Kidney epithelial cell (primary cell): ENCODE measurements at places on chromosomes 2 and 18.

GRCh38 chr2:192243488-192243887 lies 48.8 kb upstream of the TMEFF2 start:
- DNase-seq: no peak

- DNase-seq: no peak
These were observed 91.2 kb downstream of the GLI2 start for GRCh38 chr2:120826716-120827410.

DNA sequence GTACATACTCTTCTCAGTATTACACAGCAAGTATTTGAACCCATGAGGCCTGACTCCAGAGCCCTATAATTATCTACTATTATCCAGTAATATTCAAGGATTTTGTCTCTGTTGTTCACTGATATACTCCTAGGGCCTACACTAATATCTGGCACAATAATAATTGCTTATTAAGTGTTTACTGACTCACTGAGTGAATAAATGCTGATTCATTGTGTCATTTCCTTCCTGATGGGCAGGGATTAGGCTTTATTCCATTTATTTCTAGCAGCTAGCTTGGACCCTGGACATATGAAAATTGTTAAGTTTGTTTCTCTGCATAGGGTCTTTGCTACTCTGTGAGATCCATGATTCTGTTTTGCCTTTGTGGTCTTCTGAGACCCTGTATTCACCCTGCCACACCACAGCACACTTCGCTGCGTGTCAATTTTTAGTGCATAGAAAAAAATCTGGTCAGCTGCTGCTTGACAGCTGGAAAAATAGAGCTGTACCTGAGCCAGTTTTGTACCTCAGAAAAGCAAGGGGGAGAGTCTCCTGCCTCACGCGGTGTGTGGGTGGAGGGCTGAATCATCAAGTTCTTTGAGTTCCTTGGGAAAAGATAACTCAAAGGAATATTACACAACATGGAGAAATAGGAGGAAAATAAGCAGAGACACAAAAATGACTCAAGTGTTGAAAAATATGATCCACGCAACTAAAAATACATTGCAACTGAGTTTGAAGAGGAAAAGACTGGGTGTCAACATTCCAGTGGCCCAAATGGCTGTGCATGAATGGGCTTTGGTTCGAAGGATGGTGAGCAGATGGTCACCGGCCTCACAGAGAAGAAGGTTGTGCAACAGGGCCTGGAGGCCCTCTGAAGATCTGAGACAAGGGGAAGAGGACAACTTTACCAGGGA lies 18.9 kb upstream of the DPP4 start:
- peak; percentile 80 for DNase-seq

GRCh38 chr2:112588611-112589045 lies 4.2 kb downstream of the CHCHD5 start:
- DNase-seq: no peak

- DNase-seq: no peak
These were observed 21.2 kb upstream of the NTSR2 start for GRCh38 chr2:11691076-11691660.

- DNase-seq: no peak
These were observed 58.0 kb upstream of the ARL5A start for GRCh38 chr2:151886241-151886640.

DNA sequence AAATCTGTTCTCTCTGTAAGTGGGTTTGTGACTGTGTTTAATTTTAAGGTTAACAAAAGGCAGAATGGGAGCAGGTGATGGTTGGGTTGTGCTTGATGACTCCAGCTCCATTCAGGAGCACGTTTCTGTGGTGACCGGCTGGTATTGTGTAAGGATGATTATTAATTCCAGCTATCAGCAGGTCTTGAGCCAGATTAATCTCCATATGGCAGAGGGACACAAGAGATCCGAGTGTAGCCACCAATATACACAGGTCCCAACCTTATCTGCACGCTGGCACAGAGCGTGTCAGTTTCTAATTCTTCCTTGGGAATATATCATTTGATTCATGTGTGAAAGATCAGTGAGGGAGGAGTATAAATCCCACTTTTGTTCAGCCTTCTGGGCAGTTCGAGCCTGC lies 199.0 kb upstream of the DCC start:
- DNase-seq: no peak

DNA sequence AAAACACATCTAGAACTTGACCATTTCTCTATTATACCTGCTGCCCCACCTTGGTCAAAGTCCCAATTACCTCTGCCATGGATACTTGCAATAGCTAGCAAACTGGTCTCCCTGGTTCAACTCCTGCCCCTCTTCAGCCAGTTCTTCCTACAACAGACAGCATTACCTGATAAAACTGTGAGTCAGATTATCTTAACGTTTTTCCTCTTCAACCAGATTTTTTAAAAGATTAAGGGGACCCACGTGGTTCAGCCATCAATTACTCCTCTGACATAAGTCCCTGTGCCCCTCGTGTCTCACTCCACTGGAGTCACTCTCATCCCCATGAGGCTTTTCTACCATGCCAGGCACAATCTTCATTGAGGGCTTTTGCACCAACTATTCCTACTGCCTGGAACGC lies 5.3 kb upstream of the ARHGAP15 start:
- DNase-seq: no peak

- DNase-seq: no peak
These were observed 76.2 kb downstream of the ATAD2B start for GRCh38 chr2:23850564-23851256.

DNA sequence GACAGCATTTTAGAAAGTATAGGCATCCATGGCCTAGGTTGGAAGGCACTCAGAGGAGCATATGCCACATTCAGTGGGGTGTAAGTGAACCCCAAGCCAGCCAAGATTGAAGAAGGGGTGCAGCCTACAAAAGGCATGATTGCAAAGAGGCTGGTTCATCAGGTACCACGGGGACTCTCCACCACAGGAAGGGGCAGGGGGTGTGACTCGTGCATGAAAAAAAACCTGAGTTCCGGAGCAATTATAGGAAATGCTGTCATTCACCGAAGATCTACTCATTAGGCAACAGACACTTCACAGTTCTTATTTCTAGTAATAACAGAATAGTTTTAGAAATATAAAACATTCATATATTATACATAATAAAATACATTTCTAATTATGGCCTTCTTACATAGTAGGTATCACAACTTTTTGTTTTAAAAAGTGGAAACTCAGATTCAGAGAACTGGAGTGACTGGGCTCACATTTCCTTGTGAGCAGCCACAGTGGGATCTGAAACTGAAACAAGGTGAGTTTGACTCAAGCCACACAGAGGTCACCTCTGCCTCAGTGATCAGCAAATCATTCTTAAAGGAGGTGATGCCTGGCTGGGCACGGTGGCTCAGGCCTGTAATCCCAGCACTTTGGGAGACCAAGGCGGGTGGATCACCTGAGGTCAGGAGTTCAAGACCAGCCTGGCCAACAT lies 188.4 kb upstream of the GYPC start:
- DNase-seq: no peak

DNA sequence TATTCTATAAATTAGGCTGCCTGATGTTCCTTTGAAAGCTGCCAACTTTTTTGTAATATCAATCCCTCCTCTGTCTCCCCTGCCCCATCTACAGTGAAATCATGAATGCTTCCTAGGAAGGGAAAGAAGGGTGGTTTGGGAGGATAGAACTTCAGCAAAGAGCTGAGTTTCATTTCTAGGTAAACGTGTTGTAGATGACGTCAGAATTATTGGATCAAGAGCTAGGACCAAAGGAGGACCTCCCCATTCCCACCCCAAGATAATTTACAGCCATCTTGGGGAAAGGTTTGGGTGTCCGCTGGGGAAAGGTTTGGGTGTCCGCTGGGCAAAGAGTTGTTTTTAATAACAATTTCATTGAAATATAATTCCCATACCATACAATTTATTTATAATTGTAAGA lies 11.2 kb upstream of the ANKRD53 start:
- DNase-seq: no peak

DNA sequence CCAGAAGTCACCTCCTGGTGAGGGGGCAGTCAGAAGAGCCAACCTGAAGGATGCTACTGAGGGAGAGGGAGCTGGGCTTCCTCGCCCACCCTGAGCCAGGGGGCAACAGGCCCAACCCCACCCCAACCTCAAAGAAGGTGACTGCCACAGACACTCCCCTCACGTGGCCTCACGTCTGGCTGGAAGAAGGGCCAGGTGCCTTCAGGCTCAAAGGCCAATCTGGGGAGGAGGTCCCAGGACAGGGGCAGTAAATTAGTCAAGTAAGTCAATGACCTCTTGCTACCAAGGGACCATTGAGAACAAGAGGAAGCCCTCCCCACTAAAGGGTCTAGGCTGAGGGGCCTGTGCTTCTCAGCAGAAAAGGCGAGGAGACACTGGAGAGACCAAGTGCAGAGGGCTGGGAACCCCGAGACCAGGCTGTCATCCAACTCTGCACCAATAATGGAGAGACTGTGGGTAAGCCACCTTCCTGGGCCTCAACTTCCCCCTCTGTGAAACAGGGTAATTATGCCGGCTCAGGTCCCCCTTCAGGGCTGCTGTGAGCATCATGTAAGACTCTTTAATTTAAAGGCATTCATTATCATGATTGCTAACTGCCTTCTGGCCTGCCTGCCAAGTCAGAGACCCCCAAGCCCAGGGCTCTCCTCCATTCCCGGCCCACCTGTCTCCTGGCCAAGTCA lies 20.2 kb upstream of the TNS1 start:
- DNase-seq: no peak

DNA sequence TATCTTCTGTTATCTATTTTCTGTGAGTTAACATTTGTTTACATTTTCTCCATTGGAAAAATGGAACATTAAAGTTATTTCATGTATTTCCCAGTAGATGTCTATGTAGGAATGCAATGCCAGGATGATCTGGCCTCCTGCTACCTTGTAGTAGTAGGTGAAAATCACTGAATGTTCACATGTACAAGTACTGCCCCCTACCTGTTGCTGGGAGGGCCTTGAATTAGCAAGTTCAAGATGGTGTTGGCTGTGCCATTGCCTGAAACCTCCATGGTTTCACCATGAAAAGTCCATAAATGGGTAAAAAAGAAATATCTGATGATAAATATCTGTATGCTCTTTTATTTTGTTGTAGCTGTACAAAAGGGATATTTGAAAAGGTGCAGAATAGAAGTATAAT lies 30.7 kb downstream of the XRCC5 start:
- DNase-seq: no peak

DNA sequence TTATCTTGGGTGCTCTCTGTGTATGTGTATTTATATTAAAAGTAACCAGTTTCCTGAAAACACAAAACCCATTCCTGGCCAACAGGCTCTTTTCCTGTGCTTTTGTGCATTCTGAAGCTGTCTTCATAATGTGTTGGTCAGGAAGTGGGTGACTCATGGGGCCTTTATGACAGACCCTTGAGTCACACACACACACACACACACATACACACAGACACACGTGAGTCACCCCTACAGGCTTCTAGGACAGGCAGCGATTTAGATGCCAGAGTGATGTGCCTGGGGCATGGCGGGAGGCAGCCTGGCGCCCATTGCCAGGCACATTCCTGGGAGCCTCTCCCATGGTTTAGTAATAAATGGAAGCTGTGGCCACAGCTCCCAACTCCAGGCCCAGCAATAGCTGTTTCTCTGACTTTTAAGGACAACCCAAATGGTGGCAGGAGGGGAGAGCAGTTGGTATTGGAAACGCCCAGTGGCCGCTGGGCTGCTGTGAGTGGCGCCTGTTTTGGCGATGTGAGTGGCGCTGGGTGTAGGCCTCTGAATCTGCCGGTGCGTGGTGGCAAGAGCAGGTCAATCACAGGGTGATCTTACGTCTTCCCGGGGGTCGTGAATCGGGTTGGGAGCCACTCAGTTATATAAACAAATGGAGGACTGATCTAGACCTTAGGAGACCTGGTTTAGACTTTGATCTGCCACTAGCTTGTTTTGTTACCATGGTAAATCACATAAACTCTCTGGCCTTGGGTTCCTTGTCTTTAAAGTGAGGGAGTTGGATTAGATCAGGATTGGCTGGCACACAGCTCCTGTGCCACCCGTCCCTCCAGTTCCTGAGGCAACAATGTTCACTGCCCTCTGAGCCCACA lies 150.7 kb upstream of the DLX2 start:
- peak; percentile 99 for DNase-seq

DNA sequence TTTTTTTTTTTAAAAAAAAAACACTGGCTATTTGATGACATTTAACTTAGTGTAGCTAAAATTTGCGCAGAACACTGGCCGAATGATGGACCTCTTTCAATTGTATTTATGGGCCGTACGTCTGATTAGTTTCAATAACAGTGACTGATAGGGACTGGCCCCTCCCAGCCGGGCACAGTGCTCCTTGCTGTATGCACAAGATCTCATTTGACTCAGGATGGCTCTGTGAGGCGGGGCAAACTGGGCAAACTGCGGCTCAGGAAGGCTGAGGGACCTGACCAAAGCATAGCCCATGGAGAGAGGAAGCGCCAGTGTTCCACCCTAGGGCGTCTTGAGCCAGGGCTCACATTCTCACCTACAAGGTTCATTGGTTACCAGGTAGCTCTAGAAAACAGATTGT lies 21.2 kb downstream of the TRAF3IP1 start:
- DNase-seq: no peak

DNA sequence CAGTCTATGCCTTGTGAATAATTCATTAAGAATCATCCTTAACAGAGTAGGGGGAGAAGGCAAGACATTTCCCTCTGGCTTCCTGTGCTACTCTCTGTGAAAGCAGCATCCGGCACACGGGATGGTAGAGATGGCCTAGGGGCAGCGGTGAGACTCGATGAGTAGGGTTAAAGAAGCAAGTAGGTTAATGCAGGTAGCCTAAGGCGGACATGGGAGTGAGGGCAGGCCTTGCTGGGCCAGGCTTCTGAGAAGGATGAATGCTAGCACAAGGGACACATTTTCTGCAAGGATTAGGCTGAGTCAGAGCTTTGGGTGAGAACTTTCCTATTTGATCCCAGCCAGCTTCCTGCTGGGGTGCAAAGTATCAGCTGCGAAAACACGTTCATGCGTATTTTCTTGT lies 80.8 kb downstream of the NXPH2 start:
- DNase-seq: no peak

DNA sequence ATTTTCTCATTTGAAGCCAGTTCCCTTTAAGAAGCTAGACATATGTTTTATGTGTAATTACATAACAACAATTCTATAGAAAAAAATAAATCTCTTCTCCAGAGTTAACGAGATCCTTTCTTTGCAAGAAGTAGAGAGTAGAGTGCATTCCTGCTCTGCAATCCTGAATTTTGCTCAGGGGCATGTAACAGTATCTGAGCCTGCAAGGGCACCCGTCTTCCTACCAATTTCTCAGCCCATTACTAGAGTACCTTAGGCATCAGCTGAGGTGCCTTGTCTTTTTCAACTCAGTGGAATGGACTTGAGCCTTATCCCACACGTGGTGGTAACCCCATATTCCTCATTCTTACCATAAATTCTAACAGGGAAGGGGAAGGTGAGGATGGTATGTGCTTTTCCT lies 205.9 kb downstream of the IKZF2 start:
- no peak for DNase-seq

- DNase-seq: no peak
These were observed 1.3 kb downstream of the SPTBN1 start for GRCh38 chr2:54457323-54458023.

- DNase-seq: no peak
These were observed 36.5 kb downstream of the RHOB start for GRCh38 chr2:20483194-20483895.

GRCh38 chr2:20291106-20291564 lies 59.5 kb downstream of the PUM2 start:
- DNase-seq: peak; percentile 56

- DNase-seq: no peak
These were observed 22.2 kb downstream of the METAP1D start for GRCh38 chr2:172021955-172022354.
